Muscle of back (tissue), 13 donors: ENCODE measurements at places on chromosomes 4 and X. TPM values are rescaled to one million over a fixed set of nuclear protein-coding genes. Genes with fewer than 3 reads are reported as not detected.

- no peak for DNase-seq
These were observed 595.7 kb upstream of the EPHA5 start for GRCh38 chr4:66266035-66266434.

RTL9 gene
- 1.2 TPM for polyA plus RNA-seq

- no peak for DNase-seq
These were observed 515.6 kb upstream of the GNPDA2 start for GRCh38 chr4:45241976-45242375.

DNA sequence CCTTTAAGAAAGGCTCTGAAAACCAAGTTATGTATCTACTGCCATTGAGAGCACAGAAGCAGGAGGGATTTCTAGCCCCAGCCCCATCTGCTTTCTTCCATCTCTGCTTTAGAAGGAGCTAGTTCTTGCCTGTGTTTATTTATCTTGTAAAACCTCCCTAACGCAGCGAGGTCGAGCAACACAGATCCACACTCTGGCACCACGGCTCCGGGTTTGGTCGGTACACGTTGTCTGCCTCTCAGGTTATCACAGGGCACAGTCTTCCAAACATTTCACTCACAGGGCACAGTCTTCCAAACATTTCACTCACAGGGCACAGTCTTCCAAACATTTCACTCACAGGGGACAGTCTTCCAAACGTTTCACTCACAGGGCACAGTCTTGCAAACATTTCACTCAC lies 69.7 kb upstream of the TLR3 start:
- DNase-seq: no peak

ANTXR2 gene
- polyA plus RNA-seq: 105 TPM

MGAT4D gene
- polyA plus RNA-seq: not detected

CD40LG gene
- polyA plus RNA-seq: not detected

DNA sequence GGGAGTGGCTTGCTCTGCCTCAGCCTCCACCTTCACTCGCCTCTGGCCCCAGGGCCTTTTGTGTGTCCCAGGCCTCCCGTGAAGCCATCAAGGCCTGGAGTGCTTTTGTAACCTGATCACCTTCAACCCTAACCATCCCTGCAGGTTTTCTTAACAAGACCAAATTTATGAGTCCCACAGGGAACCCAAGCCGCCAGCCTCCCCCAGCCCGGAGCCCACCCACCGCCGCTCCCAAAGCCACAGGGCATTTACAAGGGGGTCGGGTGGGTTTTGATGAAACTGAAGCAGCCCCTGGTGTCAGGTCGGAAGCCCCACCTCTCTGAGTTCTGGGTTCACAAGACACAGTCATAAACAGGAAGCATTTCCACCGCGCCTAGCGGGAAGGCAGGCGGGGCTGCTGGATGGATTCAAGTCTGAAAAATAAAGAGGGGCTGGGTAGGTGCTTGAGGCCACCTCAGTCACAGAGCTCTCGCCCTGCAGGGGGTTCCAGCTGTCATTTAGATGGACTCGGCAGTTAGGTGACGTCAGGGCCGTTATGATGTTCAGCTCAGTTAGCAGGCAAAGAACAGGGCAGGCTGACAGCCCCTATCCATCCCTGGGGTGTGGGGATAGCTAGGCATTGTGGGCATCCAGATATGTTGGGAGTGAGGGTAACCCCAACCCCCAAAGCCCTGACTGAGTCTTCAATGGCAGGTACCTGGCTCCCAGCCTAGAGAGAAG lies 128.5 kb downstream of the BCOR start:
- peak; percentile 48 for DNase-seq

- no peak for DNase-seq
These were observed 341.1 kb downstream of the RAPGEF2 start for GRCh38 chr4:159443975-159444374.

FRG1 gene
- 33.3 TPM for polyA plus RNA-seq

DNA sequence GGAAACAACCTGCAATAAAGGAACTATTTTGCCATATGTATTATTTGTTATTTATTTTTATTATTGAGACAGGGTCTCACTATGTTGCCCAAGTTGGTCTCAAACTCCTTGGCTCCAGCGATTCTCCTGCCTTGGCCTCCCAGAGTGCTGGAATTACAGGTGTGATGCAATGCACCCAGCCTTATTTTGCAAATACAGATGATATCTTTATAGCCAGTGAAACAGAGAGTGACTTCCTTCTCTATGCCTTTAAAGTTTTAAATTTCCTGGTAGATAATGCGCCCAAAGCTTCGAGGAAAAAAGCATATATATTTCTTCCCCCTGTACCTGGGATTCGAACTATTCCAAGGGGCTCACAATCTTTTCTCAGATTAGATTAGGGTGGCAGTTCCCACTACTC lies 601.1 kb upstream of the HTR2C start:
- no peak for DNase-seq

UTP3 gene
- 21.1 TPM for polyA plus RNA-seq

PRR32 gene
- 173 TPM for polyA plus RNA-seq

FGF13 gene
- polyA plus RNA-seq: 104 TPM

NAA10 gene
- polyA plus RNA-seq: 58.4 TPM

DNA sequence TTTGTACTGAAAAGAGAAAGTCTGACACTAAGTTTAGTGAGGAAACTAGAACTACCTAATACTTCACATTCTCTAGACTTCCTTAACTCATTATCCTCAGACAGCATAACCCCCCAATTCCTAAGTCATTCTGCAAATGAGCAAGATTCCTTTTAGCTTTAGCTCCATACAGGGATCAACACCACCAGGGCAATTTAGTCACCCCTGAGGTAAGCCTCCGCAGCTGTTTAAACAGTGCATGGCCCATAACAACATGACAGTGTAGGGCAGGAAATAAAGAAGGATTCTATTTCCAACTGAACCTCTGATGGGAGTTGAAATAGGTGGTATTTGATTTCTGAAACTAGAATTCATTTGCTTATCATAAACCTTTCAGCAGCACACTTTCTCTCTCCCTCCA lies 112.8 kb upstream of the DKK2 start:
- DNase-seq: no peak
